DND-41 (cell line): ENCODE measurements at places on chromosomes 4 and X.

GRCh38 chr4:68655764-68656444 lies 14.5 kb downstream of the UGT2B15 start:
- H3K36me3 ChIP-seq, result no peaks in the 10 kb centered on the region
- no peak overlapping the region for H3K4me3 ChIP-seq
- H3K27ac ChIP-seq, result no peak overlapping the region
- H3K4me1 ChIP-seq, result no peaks in the 10 kb centered on the region
- no peaks in the 10 kb centered on the region for H3K27me3 ChIP-seq
- no peak for DNase-seq

- no peak for DNase-seq
- no peaks in the 10 kb centered on the region for H3K4me1 ChIP-seq
- H3K4me3 ChIP-seq, result no peak overlapping the region
- H3K27ac ChIP-seq, result no peak overlapping the region
These were observed 394.2 kb downstream of the ARHGAP24 start for GRCh38 chr4:85869181-85869580.

DNA sequence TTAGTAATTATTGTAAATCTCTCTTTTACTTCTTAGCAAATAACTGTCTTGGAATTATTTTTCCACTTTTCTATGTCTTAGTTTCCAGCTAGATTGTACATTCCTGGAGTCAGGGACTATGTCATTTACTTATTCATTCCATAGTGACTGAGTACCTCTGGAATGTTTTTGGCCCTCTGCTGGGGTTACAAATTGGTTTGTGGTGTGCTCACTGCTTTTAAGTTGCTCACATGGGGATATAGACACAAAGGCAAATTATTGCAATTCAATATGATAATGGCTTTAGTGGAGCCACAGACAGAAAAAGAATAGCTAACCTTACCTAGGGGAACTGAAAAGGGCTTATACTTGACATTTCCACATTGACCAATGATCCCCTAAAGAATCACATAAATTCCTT lies 63.7 kb upstream of the PDGFRA start:
- no peaks in the 10 kb centered on the region for H3K36me3 ChIP-seq
- no peak for DNase-seq
- no peaks in the 10 kb centered on the region for H3K27me3 ChIP-seq
- no peak overlapping the region for H3K4me3 ChIP-seq
- H3K4me1 ChIP-seq, result no peaks in the 10 kb centered on the region
- no peak overlapping the region for H3K27ac ChIP-seq

GRCh38 chrX:69016293-69016941 lies 148.8 kb downstream of the PJA1 start:
- no peaks in the 10 kb centered on the region for H3K36me3 ChIP-seq
- H3K4me3 ChIP-seq, result no peak overlapping the region
- no peak for DNase-seq
- H3K27ac ChIP-seq, result no peak overlapping the region
- no peaks in the 10 kb centered on the region for H3K27me3 ChIP-seq

DNA sequence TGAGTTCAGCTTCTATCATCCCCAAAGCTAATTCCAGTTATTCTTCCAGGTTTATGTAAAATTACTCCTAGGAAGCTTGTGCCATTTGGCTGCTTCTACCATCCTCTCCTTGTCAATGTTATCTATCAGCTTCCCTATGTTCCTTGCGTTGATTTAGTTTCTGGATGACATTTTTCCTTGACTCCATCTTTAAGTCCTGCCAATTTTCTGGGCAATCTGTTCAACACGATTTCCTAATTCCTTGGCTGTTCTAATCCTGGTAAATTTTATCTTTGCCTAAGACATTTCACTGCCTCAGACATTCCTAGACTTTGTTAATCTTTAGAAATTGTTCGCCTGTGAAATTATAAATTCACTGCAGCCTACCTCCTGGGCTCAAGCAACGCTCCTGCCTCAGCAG lies 125.1 kb downstream of the PDS5A start:
- DNase-seq, result no peak
- H3K36me3 ChIP-seq, result peaks cover 82% of the 10 kb centered on the region
- H3K27ac ChIP-seq, result no peak overlapping the region
- H3K4me1 ChIP-seq, result no peaks in the 10 kb centered on the region

- H3K27me3 ChIP-seq, result no peaks in the 10 kb centered on the region
- DNase-seq, result no peak
- peaks cover 31% of the 10 kb centered on the region for H3K36me3 ChIP-seq
These were observed 10.3 kb downstream of the CENPI start for GRCh38 chrX:101108284-101108683.

DNA sequence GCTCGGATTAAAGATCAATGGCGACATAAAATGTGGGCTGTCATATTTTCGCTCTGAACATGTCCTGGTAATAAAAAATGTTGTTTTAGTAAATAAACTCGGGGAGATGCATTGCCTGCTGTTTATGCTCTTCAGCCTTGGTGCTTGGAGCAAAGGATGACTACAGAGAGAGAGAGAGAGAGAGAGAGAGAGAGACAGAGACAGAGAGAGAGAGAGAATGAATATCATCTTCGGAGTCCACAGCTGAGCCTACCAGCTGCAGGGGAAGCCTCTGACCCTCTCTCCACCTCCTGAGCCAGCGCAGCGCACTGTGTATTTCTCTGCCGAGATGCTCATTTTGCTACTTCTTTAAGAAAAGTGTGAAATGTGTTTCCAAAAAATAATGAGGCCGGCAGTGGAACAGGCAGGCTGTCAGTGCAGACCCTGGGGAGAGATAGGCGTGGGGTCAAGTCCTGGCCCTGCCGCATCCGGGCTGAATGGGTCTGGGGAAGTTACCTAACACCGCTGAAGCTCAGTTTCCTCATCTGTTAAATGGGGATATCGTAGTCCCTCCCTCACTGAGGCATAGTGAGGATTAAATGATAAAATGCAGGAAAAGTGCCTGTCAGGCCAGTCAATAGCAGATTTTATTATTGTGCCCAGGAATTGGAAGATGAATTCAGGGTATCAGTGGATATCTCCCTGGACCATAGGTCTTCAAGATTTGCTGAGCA lies 58.5 kb upstream of the LGI2 start:
- no peak overlapping the region for H3K27ac ChIP-seq
- no peaks in the 10 kb centered on the region for H3K27me3 ChIP-seq
- H3K4me3 ChIP-seq, result no peak overlapping the region
- DNase-seq, result no peak
- H3K36me3 ChIP-seq, result no peaks in the 10 kb centered on the region

GRCh38 chr4:21469438-21470300 lies 478.9 kb downstream of the KCNIP4 start:
- no peaks in the 10 kb centered on the region for H3K36me3 ChIP-seq
- H3K4me3 ChIP-seq, result no peak overlapping the region
- H3K27ac ChIP-seq, result no peak overlapping the region
- no peaks in the 10 kb centered on the region for H3K27me3 ChIP-seq

- no peaks in the 10 kb centered on the region for H3K4me1 ChIP-seq
- no peak overlapping the region for H3K4me3 ChIP-seq
- no peak overlapping the region for H3K27ac ChIP-seq
These were observed 119.3 kb upstream of the DKK2 start for GRCh38 chr4:107155366-107155765.

DNA sequence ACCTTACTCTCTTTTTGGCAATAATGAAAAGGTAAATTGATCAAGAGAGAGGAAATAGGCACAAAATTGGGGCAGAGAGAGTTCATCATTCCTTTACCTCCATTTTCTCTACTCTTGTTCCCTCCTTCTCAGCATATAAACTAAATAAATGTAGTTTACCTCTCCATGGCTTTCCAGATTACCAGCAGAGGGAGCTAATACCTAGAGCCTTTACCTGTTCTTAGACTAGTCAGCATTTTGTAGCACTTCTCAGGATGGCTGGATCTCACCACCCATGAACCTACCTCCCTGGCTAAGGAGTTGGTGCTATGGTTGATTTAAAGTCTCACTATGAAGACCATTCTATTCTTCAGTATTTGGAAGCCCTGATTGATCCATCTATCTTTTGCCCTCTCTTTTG lies 15.7 kb downstream of the OFD1 start:
- no peaks in the 10 kb centered on the region for H3K27me3 ChIP-seq
- H3K27ac ChIP-seq, result no peak overlapping the region
- no peak overlapping the region for H3K4me3 ChIP-seq
- DNase-seq, result no peak
- H3K36me3 ChIP-seq, result peaks cover 55% of the 10 kb centered on the region
- no peaks in the 10 kb centered on the region for H3K4me1 ChIP-seq

- H3K4me3 ChIP-seq, result no peak overlapping the region
- no peak overlapping the region for H3K27ac ChIP-seq
- DNase-seq, result no peak
- H3K4me1 ChIP-seq, result no peaks in the 10 kb centered on the region
These were observed 28.5 kb upstream of the FGG start for GRCh38 chr4:154640999-154641398.

DNA sequence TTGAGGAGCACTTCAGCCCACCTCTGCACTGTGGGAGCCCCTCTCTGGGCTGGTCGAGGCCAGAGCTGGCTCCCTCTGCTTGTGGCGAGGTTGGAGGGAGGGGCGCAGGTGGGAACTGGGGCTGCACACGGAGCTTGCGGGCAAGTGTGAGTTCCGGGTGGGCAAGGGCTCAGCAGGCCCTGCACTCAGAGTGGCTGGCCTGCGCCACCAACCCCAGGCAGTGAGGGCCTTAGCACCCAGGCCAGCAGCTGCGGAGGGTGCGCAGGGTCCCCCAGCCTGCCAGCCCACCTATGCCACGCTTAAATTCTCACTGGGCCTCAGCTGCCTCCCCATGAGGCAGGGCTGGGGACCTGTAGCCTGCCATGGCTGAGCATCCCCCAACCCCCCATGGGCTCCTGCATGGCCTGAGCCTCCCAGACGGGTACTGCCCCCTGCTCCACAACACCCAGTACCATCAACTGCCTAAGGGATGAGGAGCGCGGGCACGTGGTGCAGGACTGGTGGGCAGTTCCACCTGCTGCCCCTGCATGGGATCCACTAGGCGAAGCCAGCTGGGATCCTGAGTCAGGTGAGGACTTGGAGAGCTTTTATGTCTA lies 110.9 kb downstream of the SLC39A8 start:
- no peak overlapping the region for H3K27ac ChIP-seq
- no peaks in the 10 kb centered on the region for H3K4me1 ChIP-seq
- H3K36me3 ChIP-seq, result no peaks in the 10 kb centered on the region
- no peaks in the 10 kb centered on the region for H3K27me3 ChIP-seq
- DNase-seq, result no peak

DNA sequence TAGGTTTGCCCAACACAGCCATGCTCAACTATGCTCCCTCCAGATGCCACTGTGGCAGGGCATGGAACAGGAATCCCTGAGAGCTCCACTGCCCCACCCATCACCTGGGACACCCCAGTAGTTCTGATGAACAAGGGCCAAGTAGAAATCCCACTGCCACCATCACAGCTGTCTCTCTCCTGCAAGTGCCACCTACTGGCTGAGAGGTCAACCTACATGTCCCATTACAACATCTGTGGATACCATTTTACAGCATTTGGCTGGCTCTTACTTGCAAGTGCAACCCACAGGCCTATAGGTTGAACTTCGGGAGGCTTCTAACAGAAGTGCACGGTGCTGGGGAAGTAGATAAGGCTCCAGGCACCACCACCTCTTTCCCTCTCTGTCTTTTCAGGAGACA lies 142.5 kb downstream of the CXXC4 start:
- H3K27ac ChIP-seq, result no peak overlapping the region
- no peak overlapping the region for H3K4me3 ChIP-seq
- no peak for DNase-seq
- no peaks in the 10 kb centered on the region for H3K27me3 ChIP-seq
- H3K4me1 ChIP-seq, result no peaks in the 10 kb centered on the region
- no peaks in the 10 kb centered on the region for H3K36me3 ChIP-seq

- no peaks in the 10 kb centered on the region for H3K27me3 ChIP-seq
- no peaks in the 10 kb centered on the region for H3K4me1 ChIP-seq
- no peak for DNase-seq
- no peak overlapping the region for H3K4me3 ChIP-seq
- H3K27ac ChIP-seq, result no peak overlapping the region
- peaks cover 25% of the 10 kb centered on the region; the same call in 1 of the 2 replicates for H3K36me3 ChIP-seq
These were observed 18.5 kb downstream of the LAP3 start for GRCh38 chr4:17595471-17596005.

DNA sequence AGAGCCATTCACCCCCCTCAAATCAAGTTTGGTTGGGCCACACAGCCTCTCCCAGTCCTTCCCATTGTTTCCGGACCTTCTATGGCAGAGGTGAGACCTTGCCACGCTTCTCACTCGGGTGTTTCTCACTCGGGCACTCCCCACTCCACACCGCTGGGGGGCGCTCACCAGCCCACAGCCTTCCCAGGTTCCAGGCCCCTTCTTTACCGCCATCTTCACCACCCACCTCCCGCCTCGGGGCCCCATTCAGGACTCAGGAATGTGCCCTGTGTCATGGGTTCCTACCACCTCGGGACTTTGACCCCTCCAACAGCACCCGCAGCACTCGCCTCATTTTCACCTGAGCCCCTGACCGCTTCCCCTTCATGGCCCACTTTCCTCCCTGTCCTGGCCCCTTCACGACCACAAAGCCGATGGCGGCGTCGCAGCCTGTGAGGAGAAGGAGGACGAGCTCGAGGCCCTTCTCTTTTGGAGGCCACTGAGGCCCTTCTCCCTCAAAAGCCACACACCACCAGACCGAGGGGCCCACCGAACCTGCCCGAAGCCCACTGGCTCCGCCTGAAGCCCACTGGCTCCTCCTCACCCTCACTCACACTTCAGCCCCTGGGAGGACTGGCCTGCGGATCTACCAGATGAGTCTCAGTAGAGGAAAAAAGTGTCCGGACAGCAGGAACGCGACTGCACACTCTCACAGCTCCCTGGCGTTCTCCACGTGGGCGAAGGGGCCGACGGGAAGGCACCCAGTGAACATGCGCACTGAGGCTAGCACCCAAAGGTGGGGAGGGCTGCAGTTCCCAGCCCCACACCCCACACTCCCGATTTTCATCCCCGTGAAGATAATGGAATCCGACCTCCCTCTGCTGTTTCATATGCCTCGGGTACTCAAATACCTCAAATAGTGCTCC lies at the start of gene PAGE1:
PAGE1 (minus strand) TSS at position 709 of the 905 bp plus-strand sequence. CDS start 1,214 bp downstream, outside the sequence.
- H3K36me3 ChIP-seq, result no peaks in the 10 kb centered on the region
- H3K4me3 ChIP-seq, result no peak within 1 kb of the TSS
- no peaks in the 10 kb centered on the region for H3K27me3 ChIP-seq
- no peaks in the 10 kb centered on the region for H3K4me1 ChIP-seq
- DNase-seq, result no peak

DNA sequence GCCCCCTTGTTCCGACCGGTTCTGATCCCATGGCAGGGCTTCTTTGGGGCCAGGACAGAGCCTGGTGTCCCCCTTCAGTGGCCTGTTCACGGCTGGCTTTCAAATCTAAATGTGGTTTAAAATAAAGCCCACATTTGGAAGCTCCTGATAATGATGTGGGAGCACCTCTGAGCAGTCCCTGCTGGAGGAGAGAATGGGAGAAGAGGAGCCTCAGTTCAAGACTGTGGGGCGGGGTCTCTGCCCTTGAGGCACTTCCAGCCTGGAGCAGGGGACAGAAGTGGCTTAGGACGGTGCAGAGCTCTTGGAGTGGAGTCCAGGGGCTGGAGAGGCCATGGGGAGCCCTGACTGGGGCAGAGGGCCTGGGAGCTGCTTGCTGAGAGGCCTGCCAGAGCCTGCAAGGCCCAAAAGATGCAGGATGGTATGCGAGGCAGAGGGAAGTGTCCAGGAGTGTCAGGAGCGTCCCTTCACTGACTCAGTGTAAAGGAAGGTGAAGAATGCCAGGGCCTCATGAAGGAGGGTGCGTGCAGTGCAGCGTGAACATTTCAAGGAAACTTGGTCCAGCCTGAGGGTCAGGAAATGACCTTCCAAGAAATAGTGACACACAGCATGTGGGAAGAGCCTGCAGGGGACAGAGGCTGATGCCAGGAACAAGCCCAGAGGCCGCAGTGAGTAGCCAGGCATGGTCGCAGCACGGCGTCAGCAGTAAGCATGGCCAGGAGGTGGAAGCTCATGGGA lies 21.1 kb upstream of the TADA2B start:
- H3K27me3 ChIP-seq, result no peaks in the 10 kb centered on the region
- no peak overlapping the region for H3K27ac ChIP-seq
- no peak overlapping the region for H3K4me3 ChIP-seq
- peaks cover 80% of the 10 kb centered on the region for H3K36me3 ChIP-seq

GRCh38 chrX:97416461-97416860 lies 532.8 kb downstream of the RPA4 start:
- H3K27ac ChIP-seq, result no peak overlapping the region
- no peaks in the 10 kb centered on the region for H3K36me3 ChIP-seq
- no peaks in the 10 kb centered on the region for H3K27me3 ChIP-seq
- H3K4me3 ChIP-seq, result no peak overlapping the region
